ENCODE measurements at places on chromosomes 1 and 21.
A peak's percentile ranks its signal among the peaks of the same experiment; 100 is the strongest.

- DNase-seq, result peak; percentile 15
Measured at GRCh38 chr1:46413596-46413985, 19.5 kb downstream of the FAAH start.

GRCh38 chr1:58779059-58779754, 4.6 kb downstream of the JUN start:
- no peak for DNase-seq

DNA sequence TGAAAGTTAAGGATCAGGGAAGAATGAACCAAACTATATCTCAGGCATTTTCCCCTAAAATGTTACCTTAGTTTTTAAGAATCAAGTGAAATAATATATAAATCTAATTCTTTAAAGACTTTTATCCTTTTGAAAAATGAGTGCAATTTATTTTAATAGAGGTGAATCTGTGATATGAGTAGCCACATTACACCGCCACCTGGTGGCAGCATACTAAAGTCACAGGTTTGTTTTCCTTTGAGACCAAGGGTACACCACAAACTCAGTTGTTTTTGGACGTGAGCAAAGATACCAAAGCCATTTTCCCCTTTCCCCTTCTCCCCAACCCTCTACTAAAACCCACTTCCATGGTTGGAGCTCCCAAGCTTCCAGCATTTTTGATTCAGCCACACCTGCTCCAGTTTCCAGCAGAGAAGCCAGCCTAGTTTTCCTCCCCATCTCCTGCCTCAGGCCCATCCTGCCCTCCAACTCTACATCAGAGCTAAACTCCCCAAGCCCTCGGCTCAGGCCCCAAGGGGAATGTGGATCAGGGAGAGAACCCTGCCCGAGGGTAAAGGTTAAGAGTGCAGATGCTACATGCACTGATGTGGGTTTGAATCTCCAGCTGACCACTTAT, 22.9 kb upstream of the LDLRAP1 start:
- peak; percentile 86 for DNase-seq

DNA sequence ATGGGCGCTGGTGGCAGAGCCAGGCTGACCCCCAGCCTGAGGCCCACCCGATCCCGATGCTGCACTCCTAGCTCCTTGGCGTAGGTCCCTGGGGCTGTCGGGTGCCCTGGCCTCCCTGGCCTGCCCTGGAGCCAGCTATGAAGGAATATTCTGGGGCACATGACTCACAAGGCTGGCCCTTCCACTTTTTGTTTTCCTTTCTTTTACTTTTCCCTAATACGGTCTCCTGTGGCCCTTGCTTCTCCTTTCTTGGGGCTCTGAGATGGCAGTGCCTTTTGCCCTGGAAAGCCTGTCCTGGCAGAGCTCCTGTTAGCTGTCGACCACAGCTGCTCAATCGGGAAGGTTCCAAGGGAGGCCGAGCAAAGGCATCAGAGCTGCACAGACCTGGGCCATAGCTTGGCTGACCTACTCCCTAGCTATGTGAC, 22.1 kb downstream of the ARHGEF10L start:
- DNase-seq, result no peak

DNA sequence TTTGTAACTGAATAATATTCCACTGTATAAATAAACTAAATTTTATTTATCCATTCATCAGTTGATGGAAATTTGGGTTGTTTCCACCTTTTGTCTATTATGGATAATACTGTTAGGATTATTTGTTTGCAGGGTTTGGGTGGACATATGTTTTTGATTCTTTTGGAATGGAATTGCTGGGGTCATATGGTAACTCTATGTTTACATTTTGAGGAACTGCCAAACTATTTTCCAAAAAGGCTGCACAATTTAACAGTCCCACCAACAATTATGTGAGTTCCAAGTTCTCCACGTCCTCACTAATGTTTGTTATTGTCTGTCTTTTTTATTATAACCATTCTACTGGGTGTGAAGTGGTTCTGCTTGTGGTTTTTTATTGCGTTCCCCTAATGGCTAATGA, 4.3 kb upstream of the SERBP1 start:
- no peak for DNase-seq

GRCh38 chr1:159146980-159147379, 24.4 kb upstream of the CADM3 start:
- no peak for DNase-seq

- DNase-seq, result no peak
Measured at GRCh38 chr1:161127649-161128048, 4.8 kb downstream of the DEDD start.

GRCh38 chr1:35288761-35289160, 20.3 kb downstream of the ZMYM4 start:
- no peak for DNase-seq

DNA sequence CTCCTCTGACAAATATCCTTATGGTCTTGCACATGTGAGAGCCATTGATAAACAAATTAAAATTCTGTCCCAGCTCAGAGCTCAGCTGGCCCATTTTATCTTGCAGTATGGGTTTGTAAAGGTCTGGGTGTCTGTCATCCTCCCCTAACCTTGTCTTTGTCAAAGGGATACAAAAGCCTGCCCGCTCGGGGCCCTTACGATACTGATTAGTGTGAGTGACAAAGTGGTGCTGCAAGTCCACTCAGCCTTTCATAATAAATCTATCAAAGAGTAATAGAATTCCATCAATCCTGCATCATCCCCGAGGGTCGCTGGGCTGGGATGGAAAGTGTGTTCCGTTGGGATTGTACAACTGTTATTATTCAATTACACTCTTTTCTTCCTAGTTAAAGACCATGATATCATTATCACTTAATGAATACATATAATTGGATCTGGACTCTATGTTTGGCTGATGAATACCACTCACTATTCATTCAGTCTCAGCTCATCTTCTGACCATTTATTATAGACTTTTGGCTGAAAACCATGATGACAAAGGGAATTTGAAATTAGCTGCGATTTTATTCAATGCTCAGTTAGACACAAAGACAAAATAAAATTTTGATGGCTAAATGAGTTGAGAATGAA, 122.5 kb upstream of the FOXD3 start:
- DNase-seq, result no peak

- DNase-seq, result peak; percentile 3
Measured at GRCh38 chr1:97186381-97186780, 464.8 kb downstream of the PTBP2 start.

- DNase-seq, result peak; percentile 8
Measured at GRCh38 chr1:29563571-29563970, 327.2 kb downstream of the PTPRU start.

DNA sequence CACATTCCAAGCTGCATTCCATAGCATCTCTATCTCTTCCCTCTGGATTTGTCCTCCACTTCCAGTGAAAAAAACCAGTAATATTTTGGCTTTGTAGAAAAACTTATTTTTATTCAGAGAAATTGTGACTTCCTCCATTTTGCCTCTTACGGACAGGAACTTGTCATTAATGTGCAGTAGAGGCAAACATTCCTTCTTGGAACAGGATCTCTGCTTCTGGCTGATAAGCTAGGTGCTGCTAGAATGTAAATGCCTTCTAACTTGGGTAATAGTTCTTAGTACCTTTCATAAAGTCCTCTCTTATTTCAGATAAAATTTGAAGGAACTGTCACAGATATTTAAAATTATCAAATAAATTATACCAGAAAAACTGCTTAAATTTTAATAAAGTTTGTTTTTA, 707.8 kb downstream of the USP25 start:
- DNase-seq, result no peak
